ENCODE measurements at places on chromosomes 5 and 9.

- no peak for DNase-seq
Measured at GRCh38 chr5:73030995-73031394, 75.2 kb downstream of the FCHO2 start.

DNA sequence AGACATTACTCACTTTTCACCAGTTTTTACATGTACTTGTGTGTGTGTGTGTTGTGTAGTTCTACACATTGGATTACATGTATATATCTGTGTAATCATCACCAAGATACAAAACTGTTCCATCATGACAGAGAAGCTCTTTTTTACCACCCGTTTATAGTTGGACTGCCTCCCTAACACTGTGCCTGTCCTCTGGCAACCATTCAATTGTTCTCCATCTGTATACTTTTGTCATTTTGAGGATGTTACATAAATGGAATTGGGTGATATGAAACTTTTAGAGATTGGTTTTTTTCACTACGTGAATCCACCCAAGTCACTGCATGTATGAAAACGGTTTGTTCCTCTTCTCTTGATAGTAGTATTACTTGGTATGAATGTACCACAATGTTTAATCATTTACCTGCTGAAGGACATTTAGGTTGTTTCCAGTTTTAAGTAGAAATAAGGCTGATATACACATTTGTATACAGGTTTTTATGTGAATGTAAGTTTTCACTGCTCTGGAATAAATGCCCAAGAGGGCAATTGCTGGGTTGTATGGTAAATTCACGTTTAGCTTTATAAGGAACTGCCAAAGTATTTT is 126.2 kb downstream of the MAPKAP1 start:
- no peak for DNase-seq

GRCh38 chr9:77251050-77251449 is 73.7 kb downstream of the VPS13A start:
- DNase-seq: no peak

GRCh38 chr9:77965445-77966123 is 66.0 kb downstream of the GNAQ start:
- DNase-seq: no peak

- DNase-seq: no peak
Measured at GRCh38 chr9:114442022-114442421, 54.2 kb upstream of the AKNA start.

GRCh38 chr9:8680157-8680556 is 880.6 kb upstream of the DMAC1 start:
- no peak for DNase-seq

DNA sequence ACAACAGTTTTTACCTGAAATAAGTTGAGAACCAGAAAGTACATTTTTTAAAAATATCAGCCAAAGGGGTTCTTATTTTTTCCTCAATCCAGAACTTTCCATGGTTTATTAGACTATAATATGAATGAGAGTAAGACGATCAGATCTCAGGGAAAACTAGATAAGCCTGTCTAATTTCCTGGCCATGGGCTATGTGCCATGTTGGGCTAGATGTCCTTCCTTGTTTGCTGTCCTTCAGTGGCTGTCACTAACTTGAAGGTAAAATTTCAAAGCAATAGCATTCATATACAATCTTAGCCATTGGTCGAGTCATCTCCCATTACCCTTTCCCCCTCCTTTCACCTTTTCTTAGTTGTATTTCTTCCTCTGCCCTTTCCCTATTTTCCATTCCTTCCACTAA is 179.5 kb upstream of the PPP1R2B start:
- no peak for DNase-seq

- no peak for DNase-seq
Measured at GRCh38 chr5:54956922-54957321, 28.5 kb downstream of the ESM1 start.

DNA sequence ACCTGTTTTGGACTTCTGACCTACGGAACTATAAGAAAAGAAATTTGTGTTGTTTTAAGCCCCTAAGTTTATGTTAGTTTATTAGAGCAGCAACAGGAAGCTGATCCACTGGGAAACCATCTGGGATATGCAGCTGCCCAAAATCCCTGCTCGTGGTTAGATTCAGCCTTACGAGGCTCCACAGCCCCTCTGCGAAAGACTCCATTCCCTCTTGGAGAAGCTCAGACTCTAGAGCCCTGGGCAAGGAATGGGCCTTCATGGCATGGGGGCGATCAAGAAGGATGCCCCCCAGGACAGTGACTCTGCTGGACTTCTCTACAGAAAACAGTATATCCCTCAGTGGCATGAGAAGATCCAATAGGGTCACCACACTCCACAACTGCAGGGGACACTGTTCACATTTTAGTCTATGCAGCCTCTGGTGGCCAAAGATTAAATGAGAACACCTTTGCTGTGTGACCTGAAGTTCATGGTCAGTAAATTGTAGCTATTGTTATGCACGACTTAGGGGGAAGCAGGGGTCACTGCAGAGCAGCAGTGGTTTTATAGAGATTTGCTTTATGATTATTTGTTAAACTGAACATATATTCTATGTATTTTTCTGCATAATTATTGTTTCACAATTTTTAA is 21.1 kb downstream of the IRF1 start:
- no peak for DNase-seq

DNA sequence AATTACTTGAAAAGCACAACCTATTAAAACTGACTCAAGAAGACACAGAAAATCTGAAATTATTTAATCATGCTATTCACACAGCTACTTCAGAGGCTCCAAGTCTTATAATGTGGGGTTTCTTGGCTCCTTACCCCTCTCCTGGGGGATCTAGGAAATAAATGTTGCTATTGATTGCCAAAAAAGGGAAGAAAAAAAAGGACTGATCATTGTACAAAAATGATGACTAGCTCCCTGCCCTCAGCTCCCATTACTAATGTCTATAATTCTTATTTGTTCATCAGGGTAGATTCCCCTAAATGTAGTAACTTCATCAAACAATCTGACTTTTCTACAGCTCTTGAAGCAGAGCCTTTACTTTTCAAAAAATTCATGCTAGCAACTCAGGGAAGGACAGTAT is 3.3 kb upstream of the SMC5 start:
- DNase-seq: no peak

- DNase-seq: no peak
Measured at GRCh38 chr9:109314011-109314531, 6.8 kb downstream of the EPB41L4B start.

DNA sequence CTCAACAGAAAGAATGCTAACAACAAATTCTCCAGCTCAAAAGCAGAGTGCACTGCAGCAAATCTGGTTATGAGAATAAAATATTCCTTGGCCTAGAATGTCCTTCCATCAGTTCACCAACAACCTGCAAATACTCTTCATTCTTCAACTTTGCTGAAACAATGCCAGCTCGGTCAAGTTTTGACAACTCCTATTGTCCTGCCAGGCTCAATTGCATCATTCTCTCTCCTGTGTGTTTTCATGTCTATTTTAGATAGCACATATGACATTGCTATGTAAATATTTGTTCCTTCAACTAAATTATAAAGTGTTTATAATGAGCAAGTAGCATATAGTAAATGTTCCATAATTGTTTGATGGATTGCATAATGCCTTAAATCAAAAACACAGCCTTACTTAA is 463.8 kb downstream of the TLE1 start:
- no peak for DNase-seq

DNA sequence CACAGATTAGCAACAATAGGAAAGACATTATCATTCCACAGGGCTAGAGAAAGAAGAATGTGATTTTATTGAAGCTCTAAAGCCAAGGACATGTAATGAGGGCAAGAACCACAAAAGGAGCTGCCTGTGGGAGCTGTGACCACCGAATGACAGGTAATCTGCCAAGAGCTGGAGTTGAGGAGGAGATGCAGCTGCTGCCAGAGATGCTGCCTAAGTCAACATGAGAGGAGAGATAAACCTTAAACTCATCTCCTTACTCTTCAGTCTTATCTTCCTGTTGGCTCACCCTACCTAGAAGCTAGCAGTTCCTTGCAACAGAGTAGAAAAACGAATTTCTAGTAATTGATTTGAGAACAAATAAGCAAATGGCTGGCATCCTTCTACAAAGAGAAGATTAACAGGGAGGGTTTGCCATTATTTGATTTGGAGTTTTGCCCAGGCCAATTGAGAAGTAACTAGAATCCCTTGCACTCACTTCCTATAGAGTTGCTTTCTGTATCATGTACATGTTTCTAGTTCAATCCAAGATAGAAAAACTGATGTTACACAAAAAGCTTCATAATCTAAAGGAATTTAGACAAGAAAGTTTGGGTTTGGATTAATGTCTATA is 539.2 kb downstream of the TLE1 start:
- DNase-seq: no peak

GRCh38 chr5:34485768-34486030 is 170.4 kb upstream of the RAI14 start:
- DNase-seq: no peak

DNA sequence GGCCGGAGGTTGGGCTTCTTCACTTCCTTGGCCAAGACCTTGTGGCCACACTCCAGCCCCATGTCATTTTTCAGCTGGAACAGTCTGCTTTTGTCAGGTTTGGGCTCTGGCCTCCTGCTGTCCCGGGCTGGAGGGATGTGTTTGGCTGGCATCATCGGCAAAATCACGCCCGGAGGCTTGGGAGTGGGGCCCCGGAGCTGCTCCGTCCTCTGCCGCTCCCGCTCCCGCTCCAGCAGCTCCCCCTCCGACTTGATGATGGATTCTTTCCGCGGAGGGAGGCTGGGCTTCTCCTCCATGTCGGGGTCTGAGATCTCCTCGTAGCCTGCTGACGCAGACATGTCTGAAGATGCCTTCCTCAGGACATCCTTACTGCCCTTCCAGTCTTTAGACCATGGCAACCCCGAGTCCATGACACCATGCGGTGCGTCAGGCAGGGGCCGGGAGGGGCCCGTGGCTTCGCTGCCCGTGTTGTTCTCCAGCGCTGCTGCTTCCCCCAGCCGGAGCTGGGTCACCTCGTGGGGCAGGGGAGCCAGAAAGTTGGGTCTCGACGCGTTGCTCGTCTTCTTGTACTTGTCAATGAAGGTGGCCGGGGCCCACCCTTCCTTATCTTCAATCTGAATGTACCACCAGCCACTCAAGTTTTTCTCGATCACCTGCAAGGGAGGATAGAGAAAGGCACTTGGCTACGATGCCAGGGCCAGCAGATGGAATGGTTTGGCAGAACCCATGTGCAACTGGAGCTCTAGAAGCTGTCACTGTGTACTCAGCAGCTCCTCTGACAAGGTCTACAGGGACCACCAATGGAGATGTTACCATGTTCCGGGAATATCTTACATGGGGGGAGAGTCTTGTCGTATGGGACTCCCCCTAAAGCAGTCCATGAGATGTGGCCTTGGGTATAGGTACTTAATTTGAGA is 56.0 kb upstream of the UBTD2 start:
- no peak for DNase-seq

- no peak for DNase-seq
Measured at GRCh38 chr9:27847818-27848217, 274.5 kb upstream of the C9orf72 start.

Data from MV-4-11 (cell line).